ENCODE measurements at places on chromosomes 13 and 19. TPM values are rescaled to one million over a fixed set of nuclear protein-coding genes. Genes with fewer than 3 reads are reported as not detected.

Gene LIM2
- total RNA-seq = not detected

DNA sequence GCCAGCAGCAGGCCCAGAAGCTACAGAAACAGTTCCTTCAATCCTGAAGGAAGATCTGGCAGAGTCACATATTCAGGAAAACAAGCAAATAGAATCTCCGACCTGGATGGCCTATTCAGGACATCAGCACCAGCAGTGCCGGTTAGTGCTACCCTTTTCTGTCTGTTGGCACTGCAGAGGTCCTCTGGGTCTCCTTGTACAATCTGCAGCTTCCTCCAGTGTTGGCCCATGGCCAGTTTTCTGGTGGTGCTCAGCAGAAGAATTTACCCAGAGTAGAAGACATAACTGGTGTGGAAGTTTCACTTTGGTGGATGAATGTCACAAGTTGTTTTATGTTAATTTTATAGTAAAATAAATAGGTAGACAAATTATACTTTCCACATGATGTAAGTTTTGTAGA, 498.1 kb downstream of the COG6 start:
- no peak for DNase-seq
- no peak overlapping the region for H3K27ac ChIP-seq
- no peaks in the 10 kb centered on the region for H3K27me3 ChIP-seq
- peaks cover 12% of the 10 kb centered on the region for H3K4me1 ChIP-seq

- DNase-seq = no peak
- no peaks in the 10 kb centered on the region for H3K4me1 ChIP-seq
- peaks cover 8% of the 10 kb centered on the region for H3K27me3 ChIP-seq
- no peak overlapping the region for H3K27ac ChIP-seq
- H3K4me3 ChIP-seq = no peak overlapping the region
Measured at GRCh38 chr13:51202477-51203046, 19.6 kb upstream of the FAM124A start.

DNA sequence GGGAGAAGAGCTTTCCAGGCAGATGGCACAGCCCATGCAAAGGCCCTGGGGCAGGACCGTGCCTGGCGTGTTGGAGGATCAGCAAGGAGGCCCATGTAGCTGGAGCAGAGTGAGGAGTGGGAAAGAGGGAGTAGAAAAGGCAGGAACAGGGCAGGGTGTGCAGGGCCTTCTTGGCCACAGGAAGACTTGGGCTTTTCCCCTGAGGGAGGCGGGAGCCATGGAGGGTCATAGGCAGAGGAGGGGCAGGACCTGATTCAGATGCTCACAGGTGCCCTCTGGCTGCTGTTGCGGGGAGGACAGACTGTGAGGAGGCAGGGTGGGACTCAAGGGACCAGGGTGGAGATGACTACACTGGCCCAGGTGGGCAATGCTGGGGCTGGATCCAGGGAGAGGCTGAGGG, 13.8 kb upstream of the PTPRS start:
- DNase-seq = no peak
- H3K36me3 ChIP-seq = no peaks in the 10 kb centered on the region
- H3K4me3 ChIP-seq = no peak overlapping the region
- H3K4me1 ChIP-seq = no peaks in the 10 kb centered on the region
- H3K27ac ChIP-seq = no peak overlapping the region

DNA sequence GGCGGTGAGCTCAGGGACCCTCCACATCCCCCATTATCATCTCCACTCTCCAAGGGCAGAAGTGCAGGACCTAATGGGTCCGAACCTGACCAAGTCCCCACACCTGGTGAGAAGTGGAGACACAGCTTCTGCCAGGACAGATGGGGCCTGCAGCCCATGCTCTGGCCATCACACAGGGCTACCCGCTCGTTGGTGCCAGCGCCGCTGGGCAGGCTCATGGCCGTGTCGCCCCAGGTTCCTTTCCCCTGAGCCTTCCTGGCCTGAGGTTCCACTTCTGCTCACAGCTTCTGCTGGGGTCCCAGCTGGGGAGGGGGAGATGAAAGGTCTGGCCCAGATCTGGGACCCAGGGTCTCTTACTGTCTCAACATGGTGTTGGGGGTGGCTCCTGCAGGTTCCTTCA, 48.4 kb upstream of the KCTD15 start:
- H3K27me3 ChIP-seq = peaks cover 33% of the 10 kb centered on the region
- H3K4me1 ChIP-seq = no peaks in the 10 kb centered on the region
- H3K4me3 ChIP-seq = no peak overlapping the region
- no peaks in the 10 kb centered on the region for H3K36me3 ChIP-seq

Data from lower lobe of right lung (tissue), 2 donors.